ENCODE measurements at places on chromosomes 7 and 10. TPM values are rescaled to one million over a fixed set of nuclear protein-coding genes. Genes with fewer than 3 reads are reported as not detected.

The SEPTIN7 gene
- 107 TPM for total RNA-seq

The NDUFB8 gene
- 243 TPM for total RNA-seq

The TBX20 gene
- not detected for total RNA-seq

The TRIM56 gene
- 33.7 TPM for total RNA-seq

The AGR3 gene
- 197 TPM for total RNA-seq

The FAM204A gene
- total RNA-seq: 53.4 TPM

The GSDME gene
- total RNA-seq: 0.62 TPM

The COL13A1 gene
- total RNA-seq: 1.0 TPM

The GNG11 gene
- total RNA-seq: 4.1 TPM

The PNLIP gene
- not detected for total RNA-seq

The COL1A2 gene
- total RNA-seq: 55.6 TPM
